Inflammatory macrophage treated with lipopolysaccharide for 1 hour (primary cell): ENCODE measurements at places on chromosomes 2 and 18.

DNA sequence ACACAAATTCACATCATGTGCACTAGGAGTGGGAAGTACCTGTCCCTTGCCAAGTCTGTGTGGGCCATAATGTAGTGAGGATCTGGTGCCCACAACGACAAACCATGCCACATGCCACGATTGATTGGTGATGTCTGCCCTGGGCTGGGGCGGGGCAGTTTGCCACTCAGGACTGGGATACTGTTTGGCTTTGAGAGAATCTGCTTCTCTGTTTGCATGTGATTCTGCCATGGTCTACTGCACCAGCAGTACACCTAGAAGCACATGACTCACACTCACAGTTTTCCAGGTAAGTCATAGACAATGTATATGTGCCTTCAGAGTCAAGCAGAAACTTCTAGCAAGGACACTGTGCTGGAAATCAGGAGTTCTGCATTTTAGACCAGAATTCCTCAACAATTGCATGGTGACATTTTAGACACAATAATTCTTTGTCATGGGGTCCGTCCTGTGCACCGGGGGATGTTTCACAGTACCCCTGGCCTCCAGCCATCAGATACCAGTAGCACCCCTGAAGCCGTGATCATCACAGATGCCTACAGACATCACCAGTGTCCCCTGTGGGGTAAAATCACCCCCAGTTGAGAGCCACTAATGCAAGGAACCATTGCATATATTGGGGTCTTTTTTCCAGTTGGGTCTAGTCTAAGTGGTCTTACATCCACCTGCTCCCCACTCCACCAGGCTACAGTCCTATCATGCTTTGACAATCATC is 278.3 kb downstream of the EIPR1 start:
- DNase-seq = no peak

GRCh38 chr2:108922141-108922915 is 66.7 kb downstream of the EDAR start:
- no peak for DNase-seq

DNA sequence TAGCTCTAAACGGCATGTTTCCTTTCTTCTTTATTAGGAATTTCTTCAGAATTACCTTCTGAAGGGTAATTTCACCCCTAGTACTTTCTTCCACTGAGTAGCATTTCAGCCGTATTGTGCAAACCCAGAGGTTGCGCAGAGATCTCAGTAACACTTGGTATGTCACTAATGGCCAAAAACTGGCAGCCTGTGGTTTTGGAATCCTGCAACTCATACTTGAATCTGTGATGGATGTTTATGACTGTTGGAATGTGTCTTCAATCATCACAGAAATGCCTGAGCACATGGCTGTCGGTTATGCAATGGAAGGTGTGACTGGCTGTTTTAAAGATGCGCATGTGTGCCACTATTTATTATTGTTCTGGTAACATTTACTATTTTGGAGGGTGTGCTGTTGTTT is 100.0 kb downstream of the COLEC12 start:
- no peak for DNase-seq

- no peak for DNase-seq
Observed at GRCh38 chr2:226483143-226483542, 316.5 kb downstream of the IRS1 start.

DNA sequence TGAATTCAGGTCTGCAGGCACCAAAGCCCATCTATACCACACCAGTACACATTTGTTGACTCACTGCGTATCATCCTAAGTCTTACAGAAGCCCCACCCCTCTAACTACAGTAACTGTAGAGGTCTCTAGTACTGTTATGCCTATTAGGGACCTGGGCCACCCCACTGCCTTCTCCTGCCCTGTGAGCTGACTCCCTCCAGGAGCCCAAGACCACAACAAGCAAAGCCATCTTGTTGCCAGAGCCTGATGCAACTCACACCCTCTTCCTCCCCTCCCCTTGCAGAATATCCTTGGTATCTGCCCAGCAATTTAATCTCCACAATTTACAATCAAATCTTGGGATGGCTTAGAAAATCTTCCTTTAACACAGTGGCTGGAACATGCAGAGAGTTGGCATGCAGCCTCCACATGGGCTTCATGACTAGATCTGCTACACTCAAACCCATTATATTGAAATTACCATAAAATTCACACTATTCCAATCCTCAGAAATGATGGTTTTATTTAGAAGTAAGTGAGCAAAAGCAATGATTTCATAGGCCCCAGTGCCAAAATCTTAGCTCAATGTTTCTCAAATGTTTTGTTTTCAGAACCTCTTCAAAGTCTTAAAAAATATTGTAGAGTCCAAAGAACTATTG is 17.7 kb upstream of the CYP1B1 start:
- DNase-seq = no peak

- DNase-seq = peak; percentile 66
Observed at GRCh38 chr2:195820373-195820772, 163.3 kb downstream of the SLC39A10 start.

GRCh38 chr2:218233543-218233942 is 16.6 kb downstream of the ARPC2 start:
- no peak for DNase-seq

DNA sequence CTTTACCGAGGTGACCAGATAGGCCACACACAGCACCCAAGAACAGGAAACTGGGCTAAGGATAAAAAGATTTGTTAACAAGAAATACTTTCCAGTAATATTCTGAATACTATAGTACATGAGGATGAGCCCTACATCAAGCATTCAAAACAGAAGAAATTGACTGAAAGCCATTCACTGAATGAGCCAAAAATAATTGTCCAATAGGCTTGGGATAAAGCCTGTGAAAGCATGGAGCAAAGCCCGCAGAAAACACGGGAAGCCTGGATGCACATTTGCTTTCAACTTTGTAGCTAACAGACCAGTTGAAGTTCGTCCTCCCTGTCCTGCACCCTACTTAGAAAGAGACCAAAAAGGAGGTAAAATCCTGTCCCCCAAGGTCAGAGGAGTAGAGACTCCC is 56.3 kb downstream of the DIPK1C start:
- no peak for DNase-seq

DNA sequence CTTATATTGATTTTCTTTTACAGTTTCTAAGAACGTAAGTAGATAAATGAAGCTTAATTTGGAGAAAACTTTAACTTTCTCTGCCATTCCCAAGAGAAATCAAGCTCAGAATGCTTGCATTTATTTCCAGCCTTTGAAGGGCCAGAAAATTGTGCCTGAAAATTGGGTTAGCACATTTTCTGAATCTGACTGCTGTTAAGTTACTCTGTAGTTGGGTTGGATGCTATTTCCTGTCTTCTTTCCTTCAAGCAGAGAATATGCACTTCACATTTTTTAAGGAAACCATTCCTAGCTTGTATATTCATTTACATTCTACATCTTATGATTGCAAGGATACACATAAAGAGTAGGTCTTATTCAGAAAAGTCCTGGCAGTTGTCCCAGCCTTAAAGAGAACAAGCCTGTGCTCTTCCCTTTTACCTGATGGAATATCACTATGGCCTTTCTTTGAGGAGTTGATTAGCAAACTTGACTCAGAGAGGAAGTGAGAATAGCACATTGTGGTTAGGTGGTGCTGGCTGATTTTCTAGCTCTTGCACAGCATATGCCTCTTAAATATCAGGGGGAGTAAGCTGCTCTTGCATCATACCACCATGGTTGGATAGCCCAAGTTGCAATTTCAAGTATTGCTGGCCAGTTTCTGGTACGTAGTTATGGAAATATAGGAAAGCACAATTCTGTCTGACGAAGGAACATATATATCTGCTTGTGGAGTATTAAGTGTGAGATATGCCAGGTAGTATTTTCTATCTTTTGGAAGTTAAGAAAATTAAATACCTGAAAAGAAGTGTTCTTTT is 133.7 kb downstream of the COMMD1 start:
- DNase-seq = peak; percentile 89
